ENCODE measurements at places on chromosomes 1 and 21.

DNA sequence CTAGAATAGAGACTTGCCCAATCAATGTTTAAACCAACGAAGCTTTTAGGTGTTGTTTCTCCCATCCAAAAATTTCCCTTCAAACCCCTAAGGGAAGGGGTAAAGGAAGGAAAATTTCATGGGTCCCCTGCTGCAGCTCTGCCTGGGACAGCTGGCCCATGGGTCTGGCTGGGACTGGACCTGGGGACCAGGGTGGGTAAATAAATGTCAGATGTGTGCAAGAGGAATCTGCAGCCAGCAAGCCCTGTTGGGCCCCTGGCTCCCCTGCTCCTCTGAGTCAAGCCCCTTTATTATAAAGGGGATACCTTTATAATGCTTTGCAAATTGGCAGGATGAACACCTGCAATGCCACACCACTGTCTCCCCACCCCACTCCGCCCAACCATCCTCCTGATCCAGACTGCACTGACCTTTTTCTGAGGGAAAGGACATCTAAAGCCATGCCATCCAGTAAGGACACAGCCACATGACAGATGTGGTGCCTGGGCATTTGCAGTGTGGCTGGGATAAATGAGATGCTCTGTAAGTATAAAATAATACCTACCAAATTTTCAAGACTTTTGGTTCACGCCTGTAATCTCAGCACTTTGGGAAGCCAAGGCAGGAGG is 1.9 kb upstream of the TMEM125 start:
- no peak for DNase-seq

DNA sequence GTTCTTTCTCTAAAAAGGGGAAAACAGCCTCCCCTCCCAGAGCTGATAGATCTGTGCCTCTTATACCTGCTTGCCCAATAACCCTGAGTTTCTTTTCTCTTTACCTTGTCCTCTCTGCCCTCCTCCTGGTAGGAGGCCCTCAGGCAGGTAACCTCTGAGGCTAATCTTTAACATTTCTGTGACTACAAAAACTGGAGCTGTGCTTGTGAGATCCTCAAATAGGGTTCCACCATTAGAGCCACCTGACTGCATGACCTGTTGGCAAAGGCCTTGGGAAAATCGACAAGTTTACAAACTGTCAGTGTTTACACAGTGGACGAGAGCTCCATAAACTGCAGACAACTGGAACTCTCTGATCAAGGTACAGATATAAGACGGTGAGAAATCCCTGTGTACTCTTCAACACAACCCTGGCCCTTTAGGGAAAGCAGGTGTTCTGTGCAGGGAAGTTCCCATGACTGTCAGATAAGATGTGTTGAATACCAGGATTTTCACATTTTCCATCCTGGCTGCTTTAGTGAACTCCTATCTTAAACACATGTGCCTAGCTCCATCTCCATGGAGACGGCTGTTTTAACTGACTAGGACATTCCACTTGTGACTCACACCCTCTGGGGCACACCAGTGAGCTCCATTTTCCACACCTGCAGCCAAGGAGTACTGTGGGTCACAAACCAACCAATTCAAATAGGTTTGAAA is 38.3 kb downstream of the ECE1 start:
- DNase-seq, result peak; percentile 96

DNA sequence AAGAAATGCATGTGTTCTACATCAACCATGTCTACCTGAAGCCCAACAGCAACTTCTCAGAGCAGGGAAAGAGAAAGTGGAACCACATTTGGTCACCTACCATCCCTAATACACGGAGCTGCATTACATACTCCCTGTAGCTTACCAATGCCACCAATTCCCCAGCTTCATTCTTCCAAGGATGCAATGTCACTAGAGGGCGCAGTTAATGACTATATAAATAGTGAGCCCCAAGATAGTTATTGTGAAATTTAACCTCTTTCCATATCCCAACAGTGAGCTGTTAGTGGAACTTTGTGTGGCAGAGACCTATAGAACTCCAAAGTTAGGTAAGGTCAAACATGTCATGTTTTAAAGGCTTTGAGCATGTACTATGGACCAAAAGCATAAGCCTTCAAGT is 618.3 kb downstream of the SMYD3 start:
- peak; percentile 44 for DNase-seq

DNA sequence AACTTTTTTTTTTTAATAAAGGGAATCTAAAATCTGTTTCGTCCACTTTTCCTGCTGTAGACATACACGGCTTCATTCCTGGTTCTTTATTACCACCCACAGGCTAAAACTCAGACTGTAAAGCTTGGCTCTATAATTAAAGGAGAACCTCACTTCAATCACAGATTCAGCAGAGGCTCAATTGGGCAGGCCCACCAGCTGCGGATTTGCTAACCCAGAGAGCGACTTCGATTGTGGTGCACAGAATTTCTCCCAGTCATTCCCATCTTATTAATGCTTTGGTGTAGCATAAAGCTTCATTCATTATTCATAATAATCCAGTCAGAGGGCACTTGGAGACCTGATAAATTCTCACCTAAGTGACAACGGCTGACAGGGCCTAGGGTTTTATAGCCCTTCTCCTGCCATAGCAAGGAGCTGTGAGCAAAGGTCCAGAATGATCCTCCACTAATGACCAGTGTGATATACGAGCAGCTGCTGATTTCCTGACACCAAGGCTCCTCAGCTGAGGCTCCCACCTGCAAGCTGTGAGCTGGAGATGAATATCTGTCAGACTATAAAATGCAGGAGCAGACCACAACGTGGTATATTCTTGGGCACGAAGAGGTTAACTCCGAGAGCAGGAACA is 149.0 kb downstream of the ATP6V1G3 start:
- DNase-seq, result no peak

- DNase-seq, result no peak
These were observed 73.9 kb downstream of the NENF start for GRCh38 chr1:212506666-212507065.

DNA sequence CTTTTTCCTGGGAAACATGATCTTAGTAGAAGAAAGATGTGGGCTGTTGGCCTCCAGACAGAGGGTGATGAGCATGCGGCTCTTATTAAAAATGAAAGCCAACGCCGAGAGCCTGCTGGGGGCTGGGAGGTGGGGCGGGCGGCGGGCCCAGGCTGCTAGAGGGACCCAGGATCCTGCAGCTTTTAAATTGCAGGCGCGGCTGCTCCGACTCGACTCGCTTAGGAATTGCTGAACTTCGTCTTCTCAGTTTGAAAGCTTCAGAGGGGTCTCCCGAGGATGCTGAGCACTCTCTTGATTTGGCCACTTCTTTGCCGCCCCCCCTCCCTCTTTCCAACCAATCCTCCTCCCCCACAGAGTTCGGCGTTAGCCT is 1.2 kb downstream of the AGPAT3 start:
- peak; percentile 72 for DNase-seq

DNA sequence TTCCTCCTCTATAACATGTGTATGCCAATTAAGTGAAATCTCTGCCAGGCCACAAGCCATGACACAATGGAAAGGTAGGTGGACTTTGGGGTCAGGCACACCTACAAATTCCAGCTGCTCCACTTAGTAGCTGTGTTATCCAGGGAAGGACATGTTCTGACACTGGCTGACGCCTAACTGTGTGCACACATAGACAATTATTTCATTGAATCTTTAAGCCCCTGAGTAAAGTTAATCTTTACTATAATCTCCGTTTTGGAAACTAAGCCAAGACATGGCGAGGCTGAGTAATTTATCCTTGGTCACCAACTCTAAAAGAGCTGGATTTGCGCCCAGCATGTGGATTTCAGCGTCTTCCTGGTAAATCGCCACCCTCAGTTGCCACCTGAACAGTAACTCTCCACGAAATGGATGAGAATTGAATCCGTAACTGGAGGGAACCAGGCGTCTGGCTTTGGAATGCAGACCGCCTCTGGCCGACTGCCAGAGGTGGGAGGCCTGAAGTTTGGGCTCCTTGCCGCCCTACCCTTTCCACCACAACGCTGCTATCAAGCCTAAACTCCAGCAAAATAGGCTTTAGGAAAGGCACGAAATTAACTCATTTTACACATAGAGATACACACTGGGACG is 888 bp upstream of the SNRPE start:
- peak; percentile 50 for DNase-seq

- DNase-seq, result peak; percentile 15
These were observed 68.1 kb downstream of the EDEM3 start for GRCh38 chr1:184686540-184686939.

- peak; percentile 91 for DNase-seq
These were observed 830 bp downstream of the INPP5B start for GRCh38 chr1:37945743-37946702.

DNA sequence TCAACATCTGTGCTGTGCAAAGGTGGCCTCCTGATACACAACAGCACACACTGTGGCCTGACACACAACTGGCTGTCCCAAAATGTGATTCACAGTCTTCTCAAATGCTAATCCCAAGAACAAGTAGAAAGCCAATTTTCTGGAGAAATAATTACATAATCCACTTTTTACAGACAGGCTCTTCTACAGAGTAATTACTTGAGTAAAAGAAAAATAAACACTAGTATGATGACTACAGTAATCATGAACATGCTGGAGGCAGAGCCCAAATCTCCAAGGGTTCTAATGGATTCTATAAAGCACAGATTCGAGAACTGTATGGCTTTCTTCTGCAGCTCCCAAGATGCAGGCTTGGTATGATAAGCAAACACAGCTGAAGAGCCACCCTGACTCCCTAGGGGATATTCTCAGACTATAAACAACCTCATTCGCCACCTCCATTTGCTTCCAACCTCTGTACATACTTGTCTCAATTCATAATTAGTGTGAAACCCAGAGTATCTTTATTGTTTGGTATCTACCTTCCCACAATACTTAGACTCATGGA is 81.9 kb downstream of the SIPA1L2 start:
- no peak for DNase-seq

DNA sequence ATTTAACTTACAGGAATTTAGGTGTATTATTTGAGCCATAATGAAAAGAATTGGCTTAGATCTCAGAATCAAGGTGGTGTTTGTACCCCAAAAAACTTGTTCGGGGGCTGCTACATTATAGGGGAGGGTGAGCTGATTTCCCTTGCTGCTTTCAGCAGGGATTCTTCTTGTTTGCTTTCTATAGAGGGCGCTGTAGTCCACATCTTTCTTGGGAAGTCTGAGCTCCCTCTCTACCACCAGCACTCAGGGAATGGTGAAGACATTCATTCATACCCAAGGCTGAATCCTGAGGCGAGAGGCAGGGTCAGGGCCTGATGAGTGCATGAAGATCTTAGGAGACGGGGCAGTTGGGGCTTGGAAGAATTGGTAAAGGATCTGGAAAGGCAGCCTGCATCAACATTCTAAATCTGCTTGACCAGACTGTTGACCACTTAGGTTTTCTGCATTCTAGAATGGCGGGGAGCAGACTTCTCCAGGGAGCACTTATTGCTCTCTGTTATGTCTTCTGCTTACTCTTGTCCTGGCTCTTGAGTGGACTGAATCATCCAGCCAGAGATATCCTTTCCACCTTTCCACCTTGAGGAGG is 18.9 kb downstream of the SPATA46 start:
- peak; percentile 25 for DNase-seq

DNA sequence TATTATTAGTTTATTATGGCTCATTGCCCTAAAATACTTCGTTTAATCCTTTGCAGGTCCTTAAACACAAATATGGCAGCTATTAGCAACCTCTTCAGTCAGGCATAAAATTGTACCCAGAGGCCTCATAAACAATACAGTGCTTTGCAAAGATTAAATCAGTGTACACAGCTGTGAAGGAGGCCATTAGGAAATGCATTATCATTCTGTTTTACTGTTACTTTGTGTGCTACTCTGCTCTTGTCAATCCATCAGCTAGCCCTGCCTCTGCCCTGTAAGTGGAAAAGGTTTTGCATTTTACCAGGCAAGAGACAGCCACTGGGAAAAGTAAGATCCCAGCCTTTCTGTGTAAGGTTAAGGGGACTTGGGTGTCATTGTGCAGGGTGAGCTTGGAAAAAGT is 415.7 kb upstream of the DAB1 start:
- DNase-seq, result no peak

DNA sequence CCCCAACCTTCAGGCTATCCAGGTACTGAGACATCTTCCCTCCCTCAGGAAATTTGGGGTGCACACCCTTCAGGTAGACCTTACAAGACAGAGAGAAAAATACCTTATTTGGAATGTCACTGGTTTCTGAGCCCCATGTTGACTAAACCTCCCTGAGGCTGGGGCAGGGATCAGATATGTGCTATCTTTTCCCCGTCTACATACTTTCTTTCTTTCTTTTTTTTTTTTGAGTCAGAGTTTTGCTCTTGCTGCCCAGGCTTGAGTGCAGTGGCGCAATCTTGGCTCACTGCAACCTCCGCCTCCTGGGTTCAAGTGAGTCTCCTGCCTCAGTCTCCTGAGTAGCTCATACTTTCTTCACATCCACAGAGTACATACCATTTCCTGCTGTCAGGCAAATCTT is 1.6 kb downstream of the CYB5R1 start:
- DNase-seq, result no peak

GRCh38 chr21:28393279-28393678 is 599.4 kb downstream of the LTN1 start:
- DNase-seq, result no peak

DNA sequence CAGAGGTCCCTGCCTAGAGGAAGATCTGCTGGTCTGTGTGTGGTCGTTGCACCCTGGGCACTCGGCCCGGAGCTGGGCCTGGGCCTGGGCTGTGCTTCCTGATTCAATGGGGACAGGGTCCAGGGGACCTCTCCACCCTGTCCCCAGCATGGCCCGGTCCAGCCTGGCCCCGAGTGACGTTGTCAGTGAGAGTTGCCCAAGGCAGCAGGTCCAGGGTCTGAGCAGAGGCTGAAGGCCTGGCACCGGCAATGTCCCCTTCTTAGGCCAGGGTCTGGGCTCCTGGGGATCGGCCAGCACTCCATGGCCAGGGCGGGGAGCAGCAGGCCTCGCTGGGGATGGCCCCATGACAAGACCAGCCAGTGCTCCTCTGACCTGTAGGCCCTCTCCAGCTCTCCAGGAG is 15.6 kb upstream of the PEX10 start:
- DNase-seq, result no peak

DNA sequence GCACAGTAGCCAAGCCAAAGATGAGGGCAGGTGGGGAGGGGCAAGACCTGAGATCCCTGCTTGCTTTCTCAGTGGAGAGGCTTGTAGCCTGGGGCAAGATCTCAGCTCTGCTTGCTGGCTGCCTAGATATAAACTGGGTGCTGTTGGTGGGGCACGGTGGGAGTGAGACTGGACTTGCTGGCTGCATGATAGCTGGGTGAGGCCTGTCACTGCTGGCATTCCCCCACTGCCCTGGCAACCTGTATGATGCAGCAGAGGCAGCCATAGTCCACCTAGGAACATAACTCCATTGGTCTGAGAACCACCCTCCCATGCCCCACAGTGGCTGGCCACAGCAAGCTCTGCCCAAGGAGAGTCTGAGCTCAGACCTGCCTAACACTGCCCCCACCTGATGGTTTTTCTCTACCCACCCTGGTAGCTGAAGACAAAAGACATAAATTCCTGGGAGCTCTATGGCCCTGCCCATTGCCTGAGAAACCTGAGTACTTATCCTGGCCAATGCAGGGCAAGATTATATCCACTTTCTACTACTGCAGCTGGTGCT is 261.9 kb upstream of the DEPDC1 start:
- DNase-seq, result no peak

DNA sequence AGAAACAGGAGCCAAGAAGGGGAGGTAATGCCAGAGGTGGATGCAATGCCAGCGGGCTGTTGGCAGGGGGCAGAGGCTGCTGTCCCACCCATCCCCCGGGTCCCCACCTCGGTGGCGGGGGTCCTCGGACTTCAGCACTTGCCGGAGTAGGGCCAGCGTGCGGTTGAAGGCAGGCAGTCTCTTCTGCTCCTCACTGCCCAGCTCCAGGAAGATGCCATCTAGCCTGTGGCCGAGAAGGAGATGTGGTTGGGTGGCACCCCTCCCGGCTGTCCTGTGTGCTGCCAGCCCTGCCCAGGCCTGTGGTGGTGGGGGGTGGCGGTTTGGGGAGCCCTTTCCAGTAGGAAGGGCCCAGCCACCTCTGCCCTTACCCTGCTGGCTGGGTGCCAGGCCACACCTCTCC is 13.5 kb downstream of the TTC22 start:
- DNase-seq, result no peak
